Fibroblast of pulmonary artery (primary cell): ENCODE measurements at places on chromosomes 6 and 20.

DNA sequence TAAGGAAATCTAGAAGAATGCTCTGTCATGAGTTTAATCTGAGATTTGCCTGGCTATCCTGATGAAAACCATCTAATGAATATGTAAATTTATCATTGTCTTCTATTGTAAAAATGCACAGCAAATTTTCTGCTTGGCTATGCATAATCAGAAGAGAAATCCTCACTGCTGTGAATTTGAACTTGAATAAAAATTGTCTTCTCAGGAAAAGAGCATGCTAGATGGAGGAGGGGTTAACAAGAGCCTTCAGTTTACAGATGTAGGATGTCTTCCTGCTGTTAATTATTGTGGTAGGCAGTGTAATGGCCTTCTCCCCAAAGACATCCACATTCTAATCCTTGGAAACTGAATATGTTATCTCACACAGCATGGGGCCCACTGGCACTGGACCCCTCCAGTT is 45.8 kb downstream of the ANKEF1 start:
- no peak for DNase-seq

DNA sequence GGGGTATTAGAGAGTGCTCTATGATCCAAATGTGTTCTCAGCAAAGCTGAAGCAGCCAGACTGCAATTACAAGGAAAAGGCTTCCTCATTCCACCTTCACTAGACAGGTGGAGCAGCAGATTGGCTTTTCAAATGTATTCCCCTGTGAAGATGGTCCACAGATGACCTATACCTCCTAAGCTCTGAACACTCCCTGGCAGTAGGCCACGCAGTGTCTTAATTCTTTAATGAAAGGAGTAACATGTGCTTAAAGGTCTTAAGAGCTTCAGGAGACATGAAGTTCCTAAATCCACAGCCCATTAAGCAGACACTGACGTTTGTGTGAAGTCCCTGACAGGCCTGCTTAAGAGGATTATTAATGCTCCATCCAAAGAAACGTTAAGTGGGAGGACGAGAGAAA is 138.9 kb upstream of the NUP153 start:
- DNase-seq: no peak

- no peak for DNase-seq
Observed at GRCh38 chr20:36210436-36211021, 25.7 kb upstream of the AAR2 start.

- DNase-seq: no peak
Observed at GRCh38 chr20:38253571-38253970, 7.0 kb downstream of the KIAA1755 start.

DNA sequence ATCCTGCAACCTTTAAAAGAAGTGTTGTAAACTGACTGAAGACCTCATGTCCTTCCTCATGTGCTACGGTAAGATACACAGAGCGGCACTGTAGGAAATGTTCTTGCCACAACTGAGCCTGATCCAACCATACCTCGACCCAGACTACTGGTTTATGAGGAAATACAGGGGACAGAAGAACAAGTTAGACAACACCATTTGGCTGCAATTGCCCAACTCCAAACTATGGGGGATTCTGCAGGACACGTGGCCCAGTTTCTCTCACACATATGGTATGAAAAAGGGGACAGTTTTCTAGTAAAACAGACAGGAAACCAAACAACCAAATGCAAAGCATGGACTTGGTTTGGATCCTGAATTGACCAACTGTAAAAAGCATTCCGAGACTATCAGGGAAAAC is 10.5 kb downstream of the PRPH2 start:
- DNase-seq: no peak

GRCh38 chr20:1933465-1933870 is 38.3 kb downstream of the SIRPA start:
- peak; percentile 79 for DNase-seq

DNA sequence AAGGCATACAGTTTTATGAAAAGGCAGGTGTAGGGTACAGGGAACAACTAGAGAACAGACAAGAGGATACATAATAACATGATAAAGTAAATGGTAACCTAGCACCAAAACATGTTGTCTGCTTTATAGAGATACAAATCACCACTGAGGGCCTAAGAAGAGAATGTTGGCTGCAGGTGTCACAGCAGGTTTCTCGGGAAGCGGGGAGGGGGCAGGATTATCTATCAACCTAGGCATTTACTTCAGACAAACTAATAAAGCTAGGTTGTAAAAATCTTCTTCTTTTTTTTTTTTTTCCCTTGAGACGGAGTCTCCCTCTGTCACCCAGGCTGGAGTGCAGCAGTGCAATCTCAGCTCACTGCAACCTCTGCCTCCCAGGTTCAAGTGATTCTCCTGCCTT is 22.7 kb downstream of the PIM1 start:
- DNase-seq: no peak

GRCh38 chr6:34916348-34916967 is 27.4 kb downstream of the ANKS1A start:
- DNase-seq: no peak

DNA sequence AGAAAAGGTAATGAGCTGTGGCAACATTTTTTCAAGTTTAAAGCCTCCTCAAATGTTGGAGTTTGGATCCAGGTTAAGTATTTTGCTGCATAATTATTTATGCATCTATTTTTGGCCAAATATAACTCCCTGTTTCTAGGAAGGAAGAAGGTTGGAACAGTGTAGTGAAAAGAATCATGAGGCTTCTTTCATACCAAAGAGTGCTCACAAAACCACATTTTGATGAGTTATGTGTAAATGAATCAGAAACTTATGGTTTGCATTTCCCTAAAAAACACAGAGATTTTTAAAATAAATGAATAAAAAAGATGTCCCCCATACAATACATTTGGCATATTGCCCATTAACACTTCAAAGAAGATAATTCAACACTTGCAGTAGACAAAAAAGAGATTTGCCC is 246.9 kb upstream of the PRDM1 start:
- DNase-seq: no peak

DNA sequence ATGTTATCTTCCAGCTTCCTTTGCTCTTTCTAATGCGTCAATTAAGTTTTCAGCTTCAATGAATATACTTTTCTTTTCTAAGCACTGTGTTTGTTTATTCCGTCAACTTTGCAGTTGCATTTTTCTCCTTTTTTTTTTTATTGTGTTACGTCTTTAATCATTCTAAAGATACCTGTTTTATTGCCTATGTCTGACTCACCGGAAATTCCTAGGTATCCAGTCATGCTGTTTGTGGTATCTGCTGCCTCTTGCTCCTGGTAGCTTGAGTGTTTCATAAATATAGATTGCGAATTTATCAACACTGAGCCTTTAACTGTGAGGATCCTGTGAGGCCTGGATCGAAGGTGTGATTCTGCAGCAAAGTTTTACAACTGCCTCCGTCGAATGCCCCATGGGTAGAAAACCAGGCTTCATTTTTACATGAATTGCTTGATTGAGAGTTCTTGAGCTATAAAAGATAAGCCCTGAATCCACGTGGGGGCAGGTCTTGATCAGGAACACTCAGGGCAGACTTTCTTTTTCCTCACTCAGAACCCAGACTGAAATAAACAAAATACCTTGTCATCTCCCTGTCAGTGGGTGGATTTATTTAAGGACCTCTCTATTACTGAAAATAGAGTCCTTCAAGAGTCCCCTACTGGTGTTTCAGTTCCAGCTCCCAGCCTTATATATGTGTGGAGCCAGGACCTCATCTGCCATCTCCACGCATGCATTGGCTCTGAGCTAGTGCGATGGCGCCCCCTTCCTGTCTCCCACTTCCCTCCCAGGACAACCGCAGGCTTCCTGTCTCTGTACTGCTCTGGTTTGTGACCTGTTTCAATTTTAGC is 60.1 kb upstream of the LRRC1 start:
- DNase-seq: peak; percentile 67

- DNase-seq: no peak
Observed at GRCh38 chr20:21234806-21235483, 68.2 kb upstream of the XRN2 start.

- no peak for DNase-seq
Observed at GRCh38 chr6:120272038-120272437, 922.5 kb upstream of the MAN1A1 start.

DNA sequence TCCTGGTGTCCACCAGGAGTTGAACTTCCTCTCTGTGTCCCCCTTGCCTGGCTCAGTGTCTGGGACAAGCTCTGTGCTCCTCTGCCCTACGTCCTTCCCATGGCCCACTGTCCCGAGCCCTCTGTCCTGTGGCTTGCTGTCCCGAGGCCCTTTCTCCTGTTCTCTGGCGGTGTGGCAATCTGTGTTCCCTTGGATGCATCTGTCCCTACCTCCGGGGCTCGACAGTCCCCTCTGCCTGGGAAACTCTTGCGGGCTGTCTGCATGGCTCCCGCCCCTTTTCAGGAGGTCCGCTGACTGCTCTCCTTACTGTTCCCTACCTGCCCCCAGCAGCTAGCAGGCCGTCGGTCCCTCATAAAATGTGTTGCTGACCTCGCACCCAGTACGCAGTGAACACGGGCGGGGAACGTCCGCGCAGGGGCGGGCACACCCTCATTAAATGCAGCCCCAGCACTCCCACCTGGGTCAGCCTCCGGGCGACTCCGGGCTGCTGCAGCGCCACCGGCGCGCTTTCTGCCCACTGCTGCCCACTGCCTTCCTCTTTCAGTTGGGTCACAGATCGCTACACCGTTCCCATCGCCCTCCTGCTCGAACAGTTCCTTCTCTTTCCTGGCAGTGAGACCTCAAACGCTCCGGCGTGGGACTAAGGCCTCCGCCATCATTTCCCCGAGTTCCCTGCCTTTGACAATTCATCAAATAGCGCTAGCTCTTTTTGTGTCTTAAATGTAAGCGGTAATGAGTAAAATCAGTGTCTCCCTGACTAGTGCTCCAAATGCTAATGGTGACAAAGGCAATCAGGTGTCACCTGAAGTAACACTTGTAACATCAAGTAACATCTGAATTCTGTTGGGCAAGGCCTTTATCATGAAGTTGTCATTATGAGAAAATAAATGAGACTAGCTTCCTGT is 60.5 kb downstream of the RSPH3 start:
- DNase-seq: no peak

DNA sequence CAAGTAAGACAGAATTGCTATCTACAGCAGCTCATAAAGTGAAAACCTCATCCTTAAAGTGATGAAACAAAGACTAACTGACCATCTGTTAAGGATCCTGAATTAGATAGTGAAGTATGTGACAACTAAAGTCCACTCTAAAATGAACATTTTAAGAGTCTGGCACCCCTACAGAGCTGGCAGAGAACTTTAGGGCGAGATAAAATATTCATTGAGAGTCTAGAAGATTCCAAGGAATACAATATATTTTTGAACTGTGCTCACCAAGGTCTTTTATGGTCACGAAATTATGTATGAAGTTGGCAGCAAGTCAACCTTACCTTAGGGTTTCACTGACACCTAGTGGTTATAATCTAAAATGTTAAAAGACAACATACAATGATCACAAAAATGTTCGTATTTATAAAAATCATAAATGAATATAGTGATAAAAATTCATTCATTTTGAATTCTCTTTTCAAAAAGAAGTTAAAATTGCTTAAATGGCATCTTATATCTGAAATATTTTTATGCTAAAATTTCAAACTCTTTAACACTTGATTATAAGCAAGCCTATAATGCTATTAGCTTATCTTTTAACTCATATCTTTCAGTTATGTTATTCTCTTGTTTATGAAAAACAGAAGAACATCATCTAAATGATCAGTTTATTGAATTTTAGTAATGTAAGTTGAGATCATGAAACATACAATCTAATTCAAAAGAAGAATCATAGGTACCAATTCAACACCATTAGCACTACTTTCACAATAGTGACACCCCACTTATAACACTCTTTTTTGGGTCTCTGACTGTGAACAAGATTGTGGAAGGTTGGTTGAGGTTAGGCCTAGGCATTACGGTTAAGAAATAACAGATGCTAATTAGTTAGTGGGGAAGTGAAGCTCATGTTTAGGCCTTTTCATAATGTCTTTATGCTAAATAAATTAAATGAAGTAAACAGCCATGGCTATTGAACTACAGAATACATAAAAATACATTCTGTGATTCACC is 27.5 kb downstream of the RSPH3 start:
- DNase-seq: peak; percentile 81

GRCh38 chr6:147001621-147002020 is 202.6 kb upstream of the STXBP5 start:
- DNase-seq: no peak

- peak; percentile 15 for DNase-seq
Observed at GRCh38 chr6:122702841-122703240, 76.7 kb upstream of the FABP7 start.

DNA sequence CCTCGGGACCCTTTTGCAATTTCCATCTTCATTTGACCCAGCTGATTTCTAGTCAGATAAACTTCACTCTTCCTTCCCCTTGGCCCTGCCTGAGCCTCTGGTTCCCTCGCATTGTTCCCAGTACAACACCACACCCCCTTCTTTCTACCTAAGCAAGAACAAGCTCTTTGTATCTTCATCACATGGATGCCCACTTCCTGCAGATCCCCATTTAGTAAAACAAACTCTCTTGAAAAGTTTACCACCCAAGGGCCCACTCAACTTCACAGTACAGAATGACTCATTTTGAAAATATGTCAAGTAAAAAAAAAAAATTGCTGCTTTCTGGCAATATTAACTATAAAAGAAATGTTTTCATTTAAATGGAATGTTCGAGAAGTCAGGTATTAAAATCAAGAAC is 5.2 kb downstream of the FAXC start:
- peak; percentile 41 for DNase-seq

GRCh38 chr6:98957450-98957849 is 9.7 kb upstream of the FBXL4 start:
- peak; percentile 30 for DNase-seq

DNA sequence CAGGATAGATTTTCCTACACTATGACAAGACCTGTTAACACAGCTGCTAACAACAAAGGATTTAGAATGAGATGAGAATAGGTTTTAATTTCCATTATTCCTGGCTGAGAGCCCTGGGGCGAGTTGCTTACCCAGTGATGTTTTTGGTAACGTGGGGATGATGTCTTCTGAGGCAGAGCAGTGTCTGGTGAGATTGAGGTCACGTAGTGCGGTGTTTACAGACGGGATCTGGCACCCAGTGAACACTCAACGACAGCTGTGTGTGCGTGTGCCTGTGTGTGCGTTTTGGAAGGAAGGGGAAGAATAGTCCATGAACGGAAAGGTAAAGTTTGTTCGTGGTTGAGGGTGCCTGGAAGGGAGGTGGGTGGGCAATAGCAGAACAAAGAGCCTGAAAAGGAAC is 384.7 kb downstream of the C6orf118 start:
- no peak for DNase-seq

- peak; percentile 43 for DNase-seq
Observed at GRCh38 chr6:107246972-107247615, 131.8 kb upstream of the BEND3 start.
